Right lobe of liver (tissue), 6 donors: ENCODE measurements at places on chromosomes 6 and 20. TPM values are rescaled to one million over a fixed set of nuclear protein-coding genes. Genes with fewer than 3 reads are reported as not detected.

The PHACTR1 gene
- total RNA-seq, result 0.31 TPM

The DEFB132 gene
- total RNA-seq, result not detected

- no peak for DNase-seq
These were observed 252.7 kb downstream of the SOD2 start for GRCh38 chr6:159440349-159440748.

- DNase-seq, result no peak
These were observed 49.3 kb downstream of the CYB5R4 start for GRCh38 chr6:83908813-83909212.

DNA sequence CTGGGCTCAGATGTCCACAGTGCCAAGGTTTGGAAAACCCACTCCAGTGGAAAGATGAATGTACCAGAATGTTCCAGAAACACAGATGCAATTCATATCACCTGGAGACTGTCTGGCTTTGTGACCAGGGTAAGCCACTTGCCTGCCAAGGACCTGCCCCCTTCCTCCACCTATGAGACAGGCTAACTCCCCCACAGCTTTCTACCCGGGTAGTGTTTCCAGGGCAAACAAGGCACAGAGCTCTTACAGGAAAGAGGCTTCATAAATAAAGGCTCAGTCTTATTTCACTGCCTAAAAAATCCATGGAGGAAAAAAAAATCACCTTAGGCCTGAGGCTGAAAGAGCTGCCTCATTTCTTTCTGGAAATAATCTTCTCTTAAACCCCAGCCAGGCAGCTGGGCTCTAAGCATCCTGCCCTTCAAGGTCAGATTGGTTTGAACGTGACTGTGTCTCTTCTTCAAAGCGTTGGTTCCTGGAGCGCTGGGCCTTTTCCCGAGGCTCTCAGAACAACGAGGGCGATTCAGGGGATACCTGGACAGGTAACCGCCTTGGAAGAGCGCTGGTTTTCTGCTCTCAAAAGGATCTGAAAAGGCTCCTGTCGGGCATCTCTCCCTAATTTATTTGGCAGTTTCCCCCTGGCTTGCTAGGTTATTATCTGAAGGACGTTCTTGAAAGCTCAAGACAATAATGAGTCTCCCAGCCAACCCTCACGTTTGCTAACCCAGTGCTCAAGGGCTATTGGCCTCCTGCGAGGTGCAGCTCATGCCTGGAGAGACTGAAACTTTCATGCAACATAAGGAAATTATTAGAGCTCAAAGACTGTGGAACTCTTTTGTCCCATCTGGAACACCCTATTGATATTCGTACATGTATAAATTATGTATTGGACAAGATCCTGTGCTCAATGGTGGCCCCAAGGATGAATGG lies 199.2 kb upstream of the PMEPA1 start:
- no peak for DNase-seq

DNA sequence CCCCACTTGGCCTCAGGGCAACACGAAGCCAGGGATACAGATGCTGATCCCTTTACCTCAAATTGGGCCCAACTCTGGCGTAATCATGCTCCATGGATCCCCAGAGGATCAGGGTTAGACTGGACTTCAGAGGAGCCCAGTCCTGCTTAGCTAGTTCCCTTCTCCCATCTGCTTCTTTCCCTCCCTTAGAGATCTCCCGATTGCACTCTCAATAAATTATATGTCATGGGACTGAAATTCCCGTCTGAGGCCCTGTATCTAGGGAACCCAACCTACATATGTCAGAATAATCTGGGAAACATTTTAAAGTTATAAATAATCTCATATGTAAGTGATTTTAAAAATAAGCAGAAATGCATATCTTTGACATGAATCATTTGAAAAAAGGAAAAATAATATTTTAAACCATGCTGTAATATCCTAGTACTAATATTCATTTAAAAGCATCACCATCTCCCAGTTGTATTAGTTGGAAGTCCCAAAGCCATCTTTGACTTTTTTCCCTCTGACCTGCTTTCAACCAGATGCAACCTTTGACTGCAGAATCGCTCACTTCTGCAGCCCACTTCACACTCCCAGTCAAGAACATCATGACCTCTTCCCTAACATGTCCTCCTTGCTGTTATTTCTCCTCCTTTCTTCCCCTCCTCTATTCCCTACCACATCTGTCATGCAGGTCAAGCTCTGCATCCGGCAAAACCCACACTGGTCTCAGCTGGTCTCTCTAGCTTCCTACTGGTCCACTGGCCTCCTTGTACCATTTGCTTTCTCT lies 393.6 kb downstream of the BTBD3 start:
- no peak for DNase-seq

DNA sequence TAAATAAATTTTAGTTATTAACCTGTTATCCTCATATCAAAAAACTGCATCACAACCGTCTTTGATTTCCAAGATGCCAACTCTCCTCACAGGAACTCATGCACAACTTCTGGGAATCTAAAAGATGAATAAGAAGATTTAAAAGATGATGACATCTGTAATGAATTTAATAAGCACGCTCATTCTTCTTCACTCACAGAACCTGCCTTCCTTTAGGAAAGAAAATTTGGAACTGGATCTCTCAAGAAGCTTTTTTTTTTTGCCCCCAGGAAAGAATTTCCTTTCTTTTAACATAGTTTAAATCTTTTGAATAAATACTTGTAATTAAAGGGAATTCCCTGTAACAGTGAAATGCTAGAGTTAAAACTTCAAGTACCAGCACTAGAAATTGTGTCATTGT lies 161.5 kb downstream of the HIVEP2 start:
- DNase-seq, result no peak
